Glomerular endothelial cell (primary cell): ENCODE measurements at places on chromosomes 12 and 14.

DNA sequence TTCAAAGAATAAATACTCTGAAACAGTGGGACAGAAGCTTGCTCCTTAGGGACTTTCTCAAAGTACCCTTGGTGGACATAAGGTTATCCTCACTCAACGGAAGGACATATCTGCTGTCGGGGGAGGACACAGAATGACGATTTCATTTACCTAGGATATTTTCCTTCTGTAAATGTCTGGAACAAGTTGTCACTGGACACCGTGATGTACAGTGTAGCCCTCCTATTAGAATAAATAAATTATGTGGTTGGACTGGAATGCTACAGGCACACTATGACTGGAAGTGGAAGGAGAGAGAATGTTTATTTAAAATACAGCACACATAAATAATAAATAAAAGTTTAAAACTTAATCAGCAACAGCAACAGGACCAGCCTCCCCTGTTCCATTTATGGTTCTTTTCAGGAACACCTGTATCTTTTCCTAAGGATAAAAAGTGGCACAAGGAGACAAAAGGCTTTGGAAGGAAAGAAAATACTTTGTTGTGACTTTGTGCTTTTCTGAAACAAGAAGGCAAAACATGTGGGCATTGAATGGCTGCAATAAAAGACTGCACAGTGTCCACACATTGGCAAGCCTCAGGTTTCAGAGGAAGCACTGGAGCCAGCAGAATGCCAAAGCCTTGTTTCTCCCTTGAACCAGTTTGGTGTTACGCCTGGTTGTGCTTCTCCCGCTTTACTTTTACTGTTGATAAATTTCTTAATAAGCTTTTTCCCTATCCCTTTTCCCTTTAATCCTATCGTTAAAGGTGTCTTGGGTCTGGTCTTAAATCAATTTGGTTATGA lies 36.8 kb downstream of the FGD4 start:
- DNase-seq: no peak

DNA sequence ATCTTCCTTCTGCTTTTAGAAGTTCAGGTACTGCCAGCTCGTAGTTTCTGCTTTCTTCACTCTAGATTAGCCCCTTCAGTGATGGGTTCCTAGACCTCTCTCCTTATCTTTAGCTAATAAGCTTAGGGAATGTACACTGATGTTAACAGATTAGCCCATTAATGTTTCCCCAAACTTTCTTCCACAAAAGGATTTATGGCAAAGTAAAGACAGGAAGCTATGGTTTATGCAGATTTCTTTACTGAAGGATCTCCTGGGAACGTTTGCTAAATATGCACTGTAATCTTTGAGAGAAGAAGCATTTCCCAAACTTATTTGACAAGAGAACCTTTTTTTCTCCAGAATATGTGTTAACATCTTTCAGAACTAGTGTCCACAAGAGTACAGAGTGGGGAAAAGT lies 4.2 kb downstream of the SOCS4 start:
- DNase-seq: no peak

DNA sequence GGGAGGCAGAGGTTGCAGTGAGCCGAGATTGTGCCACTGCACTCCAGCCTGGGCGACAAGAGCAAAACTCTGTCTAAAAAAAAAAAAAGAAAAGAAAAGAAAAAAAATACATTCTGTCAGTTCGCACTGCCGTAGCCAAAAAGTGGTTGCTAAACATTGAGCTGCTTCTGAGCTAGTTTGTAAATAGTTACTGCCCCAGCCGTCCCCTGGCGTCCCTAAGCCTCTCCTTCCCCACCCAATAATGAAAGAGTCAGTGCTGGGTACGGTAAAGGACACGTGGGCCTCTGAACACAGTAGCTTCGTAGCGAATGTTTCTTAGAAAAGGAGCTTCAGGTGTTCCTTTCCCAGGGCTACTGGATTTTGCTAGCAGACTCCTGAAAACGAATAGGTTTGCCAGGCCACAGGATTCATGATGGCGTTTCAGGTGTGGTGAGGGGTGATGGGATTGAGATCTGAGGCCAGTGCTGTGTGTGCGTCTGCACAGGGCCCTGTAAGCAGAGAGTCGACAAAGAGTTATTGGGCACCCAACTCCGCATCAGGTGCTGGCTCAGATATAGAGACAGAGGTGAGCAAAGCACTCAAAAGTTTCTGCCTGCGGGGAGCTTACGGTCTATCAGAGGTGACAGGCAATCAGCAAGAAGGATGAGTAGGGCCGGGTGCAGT lies 94.1 kb downstream of the LGMN start:
- DNase-seq: no peak

- DNase-seq: no peak
Measured at GRCh38 chr12:132566516-132567131, 43.8 kb downstream of the LRCOL1 start.

- no peak for DNase-seq
Measured at GRCh38 chr12:131221957-131222328, 268.2 kb downstream of the ADGRD1 start.

GRCh38 chr12:116339800-116340371 lies 62.4 kb upstream of the MED13L start:
- no peak for DNase-seq

GRCh38 chr12:22173177-22173576 lies 127.2 kb downstream of the CMAS start:
- no peak for DNase-seq

DNA sequence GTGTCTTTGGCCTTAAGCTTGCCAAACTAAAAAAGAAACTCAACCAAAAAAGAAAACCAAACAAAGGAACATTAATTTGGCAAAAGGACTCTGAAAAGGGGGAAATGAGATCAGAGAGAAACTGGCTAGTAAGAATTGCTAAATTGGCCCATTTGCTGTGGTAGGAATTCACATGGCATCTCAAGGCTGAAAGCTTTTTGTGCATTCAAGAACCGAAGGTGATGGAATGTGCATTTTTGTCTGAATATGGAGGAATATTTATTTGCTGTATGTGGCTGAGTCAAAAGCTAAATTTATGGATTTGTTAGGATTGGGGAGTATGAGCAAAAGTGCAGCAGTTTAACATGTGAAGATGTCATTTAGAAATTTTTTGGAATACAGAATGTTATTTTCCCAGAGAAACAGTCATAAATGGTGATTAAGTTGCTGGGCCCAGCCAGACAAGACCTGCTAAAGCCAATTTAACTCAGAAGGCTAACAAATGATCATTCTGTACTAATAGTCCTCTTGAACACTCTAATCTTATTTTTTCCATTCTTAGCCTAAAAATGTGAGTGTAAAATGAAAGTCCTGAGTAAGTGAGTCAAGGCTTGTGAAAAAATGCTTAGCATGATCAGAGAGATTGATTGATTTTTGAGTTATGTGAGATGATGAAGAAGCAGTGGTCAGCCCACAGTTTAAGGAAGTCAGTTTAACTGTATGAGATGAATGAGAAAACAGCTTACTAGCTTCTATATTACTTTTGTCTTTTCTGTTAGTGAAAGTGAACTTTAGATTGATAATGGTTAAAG lies 94.1 kb downstream of the ANO6 start:
- DNase-seq: no peak

DNA sequence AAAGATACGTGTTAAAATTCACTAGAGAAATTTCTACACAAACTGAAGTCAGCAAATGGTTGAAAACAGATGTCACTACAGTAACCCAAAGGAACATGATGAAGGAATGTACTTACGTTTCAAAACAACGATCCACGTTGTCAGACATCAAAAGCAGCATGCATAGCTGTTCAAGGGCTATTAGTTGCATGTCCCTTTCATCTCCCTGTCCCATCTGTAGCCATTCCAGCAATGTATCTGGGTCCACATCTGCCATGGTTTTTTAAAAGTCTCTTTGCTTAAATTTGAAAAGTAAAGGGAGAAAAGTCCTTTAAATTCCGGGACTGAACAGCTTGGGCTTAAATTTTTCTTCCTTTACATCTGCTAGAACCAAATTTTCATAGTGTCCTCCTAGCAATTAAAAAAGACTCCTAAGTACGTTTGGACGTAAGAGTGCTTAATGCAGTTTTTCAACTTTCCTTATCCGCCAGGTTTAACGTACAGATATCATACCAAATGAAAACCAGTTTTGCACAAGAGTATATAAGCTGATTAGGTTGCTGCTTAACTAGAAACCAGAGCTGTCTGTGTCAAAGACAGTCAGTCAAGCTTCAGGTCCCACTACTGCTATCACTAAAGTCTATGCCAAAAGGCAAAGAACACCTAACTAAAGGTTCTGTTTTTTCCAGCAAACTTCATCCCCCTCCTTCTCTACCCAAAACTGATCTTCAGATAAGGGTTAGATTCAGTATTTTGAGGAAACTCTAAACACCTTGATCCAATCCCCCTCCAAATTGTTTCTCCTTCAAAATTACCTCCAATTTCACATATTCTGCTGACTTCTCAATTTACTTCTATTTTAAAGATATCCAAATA lies 1.7 kb downstream of the HECTD1 start:
- no peak for DNase-seq

DNA sequence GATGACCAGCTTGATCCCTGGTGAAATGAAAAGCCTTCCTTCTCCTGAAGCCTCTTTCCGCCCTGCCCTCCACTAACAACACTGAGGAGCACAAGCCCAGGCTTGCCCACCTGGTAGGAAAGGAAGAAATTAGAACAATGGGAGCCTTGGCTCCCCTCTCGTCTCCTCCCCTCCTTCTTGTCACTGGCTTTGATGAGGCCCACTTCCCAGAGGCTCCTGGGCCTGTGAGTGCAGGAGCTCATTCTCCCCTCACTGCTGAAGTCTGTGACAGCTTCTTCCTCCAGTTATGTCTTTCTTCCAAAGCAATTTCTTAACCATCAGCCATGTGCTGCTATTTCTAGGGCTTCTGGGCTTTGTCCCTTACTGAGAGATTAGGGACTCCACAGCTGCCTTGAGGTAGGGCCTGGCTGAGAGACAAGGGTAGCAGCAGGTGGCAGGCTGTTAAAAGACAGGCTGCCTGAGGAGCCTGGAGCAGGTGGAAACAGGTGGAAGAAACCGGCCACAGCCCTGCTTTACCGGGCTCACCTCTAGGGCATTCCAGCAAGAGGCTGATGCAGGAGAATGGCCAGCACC lies 53.6 kb upstream of the SRSF5 start:
- DNase-seq: no peak

DNA sequence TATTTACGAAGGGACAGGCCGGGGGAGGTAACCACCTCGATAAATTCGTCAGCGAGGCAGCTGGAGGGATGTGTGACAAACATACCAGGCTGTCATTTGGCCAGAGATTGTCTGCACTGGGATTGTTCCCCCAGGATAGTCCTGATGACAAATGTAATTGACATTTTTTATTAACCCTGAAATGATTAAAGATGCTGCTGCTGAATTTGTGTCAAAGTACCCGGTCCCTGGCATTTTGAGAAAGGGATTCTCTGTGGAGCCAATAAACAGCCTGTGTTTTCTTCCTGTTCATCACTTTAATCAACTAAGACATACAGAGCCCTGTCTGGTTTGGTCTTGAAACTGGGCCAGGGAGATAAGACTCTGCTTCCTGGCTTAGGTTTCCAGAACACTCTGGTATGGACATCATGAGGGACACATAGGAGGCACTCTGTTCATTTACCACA lies 117.6 kb downstream of the SLC25A47 start:
- DNase-seq: no peak

DNA sequence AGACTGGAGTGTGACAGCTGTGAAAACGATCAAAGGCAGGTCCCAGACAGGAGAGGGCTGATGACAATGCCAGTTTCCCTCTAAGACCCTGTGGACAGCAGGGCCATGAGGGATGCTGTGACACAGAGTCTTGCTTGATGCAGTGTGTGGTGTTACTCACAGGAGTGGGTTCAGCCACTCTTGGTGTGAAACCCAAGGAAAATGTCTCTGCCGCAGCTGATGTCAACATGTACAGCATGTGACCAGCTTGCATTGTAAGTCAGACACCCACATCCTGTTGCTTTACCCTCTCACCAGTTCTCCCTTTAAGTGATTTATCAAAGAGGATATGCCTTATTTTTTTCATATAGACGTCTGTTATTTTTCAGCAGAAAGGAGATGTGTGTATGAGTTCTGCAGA lies 268.6 kb downstream of the BTG1 start:
- DNase-seq: peak; percentile 16

GRCh38 chr12:49941556-49942511 lies 8.7 kb upstream of the AQP2 start:
- DNase-seq: no peak

DNA sequence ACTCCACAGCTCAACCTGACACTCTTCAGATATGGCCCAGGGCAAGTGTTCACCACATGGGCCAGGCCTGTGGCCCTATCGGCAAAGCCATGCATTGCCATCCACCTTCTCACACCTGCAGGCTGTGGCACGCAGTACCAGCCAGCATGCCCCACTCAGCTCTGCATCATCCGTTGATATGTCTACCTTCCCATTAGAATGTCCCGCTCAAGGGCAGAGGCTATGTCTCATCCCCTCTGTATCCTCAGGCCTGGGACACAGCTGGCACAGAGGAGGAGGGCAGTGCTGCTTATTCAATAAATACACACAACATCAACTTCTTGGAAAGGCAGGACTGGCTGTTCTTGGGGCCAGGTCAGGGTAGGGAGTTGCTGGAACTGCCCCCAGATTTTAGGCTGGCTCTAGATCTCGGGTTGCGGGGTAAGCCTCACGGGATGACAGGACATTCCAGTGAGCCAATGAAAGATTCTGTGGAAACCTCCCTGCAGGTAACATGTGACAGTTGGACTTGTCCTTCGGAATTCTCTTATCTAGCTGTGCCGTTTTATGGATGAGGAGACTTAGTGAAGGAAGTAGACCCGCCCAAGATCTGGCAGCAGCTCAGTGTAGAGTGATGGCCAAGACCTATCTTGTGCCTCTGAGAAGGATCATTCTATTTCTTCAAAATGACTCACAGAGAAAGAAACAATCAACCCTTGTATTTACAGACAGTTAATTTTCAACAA lies 25.6 kb downstream of the SYNE3 start:
- no peak for DNase-seq

DNA sequence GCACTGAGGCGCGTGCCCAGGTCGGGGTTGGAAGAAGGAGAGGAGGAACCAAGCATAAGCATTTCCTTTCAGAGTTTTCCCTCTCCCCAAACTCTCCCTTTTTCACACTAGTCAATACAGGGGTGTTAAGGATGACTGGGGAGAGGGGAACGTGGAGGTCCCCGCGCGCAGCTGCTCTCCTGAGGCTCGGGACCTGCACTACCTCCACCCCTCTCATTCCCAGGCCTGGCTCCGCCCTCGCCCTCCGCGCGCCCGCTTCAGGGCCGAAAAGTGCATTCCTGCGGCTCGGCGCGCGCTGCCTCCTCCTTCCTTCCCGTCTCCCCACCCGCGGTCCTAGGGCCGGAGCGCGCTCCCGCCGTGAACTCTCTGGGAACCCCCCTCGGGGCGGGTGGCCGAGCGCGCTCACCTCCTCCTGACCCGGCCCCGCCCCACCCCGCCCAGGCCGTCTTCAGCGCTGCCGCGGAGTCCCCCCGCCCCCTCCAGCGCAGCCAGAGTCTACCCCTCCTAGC lies 11.3 kb downstream of the RARG start:
- peak; percentile 25 for DNase-seq

GRCh38 chr12:530821-531220 lies 71.1 kb downstream of the B4GALNT3 start:
- DNase-seq: no peak

DNA sequence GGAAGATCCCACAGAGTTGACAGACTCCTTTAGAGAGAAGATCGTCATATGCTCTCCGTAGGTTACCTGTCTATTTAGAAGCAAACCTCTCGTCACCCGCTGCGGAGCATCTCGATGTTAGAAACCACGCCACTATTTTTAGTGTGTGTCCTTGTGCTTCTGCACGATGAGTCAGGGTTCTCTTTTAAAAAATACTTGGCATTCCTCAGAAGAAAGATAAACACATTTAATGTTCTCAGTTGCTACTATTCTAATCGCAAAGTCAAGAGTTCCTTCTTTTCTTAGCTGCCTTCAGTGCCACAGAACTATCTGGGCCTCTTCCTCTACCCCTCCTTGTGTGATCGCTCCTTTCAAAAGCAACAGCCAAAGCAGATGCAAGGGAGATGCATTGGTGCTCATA lies 192.4 kb downstream of the PELI2 start:
- no peak for DNase-seq

- DNase-seq: no peak
Measured at GRCh38 chr12:32896432-32897280, at the start of gene PKP2. Gene PKP2, minus strand, starts transcription at chr12:32896777. Its CDS starts 46 bp downstream, at chr12:32896731.
